ENCODE measurements at places on chromosomes 12 and 14.

GRCh38 chr12:88207921-88208620, 66.0 kb downstream of the TMTC3 start:
- no peak for DNase-seq

DNA sequence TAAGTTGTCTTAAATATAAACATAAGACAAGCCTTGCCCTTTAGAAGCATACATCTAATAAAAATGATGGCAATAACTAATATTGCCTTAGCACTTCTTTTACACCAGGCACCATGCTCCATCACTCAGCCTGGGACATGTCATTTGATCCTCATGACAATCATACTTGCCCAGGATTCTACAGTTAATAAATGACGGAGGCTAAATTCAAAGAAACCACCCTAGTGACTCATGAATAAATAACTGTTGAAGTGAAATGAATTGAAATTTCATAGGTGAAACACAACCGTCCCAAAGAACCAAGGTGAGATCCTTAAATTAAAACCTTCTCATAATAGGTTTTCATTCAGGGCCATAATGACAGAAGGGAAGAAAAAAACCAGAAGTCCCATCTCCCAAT, 89.5 kb downstream of the GRIN2B start:
- DNase-seq: no peak

DNA sequence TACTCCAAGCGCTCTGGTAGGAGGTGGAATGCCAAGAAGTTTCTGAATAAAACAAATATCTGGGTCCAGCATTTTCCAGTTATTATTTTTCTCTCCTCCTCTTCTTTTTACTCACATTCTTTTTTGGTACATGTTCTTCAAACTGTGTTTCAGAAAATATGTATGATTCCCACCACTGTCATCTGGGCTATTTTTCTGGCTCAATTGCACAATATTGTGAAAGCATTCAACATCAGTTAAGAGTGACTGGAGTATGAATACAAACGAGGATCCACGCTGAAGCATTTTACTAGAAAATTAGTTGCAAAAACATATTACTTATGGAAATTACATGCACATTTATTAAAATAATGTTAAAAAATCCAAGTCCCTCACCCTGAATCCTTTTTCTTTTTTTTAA, 61.5 kb downstream of the KCNMB4 start:
- DNase-seq: no peak

DNA sequence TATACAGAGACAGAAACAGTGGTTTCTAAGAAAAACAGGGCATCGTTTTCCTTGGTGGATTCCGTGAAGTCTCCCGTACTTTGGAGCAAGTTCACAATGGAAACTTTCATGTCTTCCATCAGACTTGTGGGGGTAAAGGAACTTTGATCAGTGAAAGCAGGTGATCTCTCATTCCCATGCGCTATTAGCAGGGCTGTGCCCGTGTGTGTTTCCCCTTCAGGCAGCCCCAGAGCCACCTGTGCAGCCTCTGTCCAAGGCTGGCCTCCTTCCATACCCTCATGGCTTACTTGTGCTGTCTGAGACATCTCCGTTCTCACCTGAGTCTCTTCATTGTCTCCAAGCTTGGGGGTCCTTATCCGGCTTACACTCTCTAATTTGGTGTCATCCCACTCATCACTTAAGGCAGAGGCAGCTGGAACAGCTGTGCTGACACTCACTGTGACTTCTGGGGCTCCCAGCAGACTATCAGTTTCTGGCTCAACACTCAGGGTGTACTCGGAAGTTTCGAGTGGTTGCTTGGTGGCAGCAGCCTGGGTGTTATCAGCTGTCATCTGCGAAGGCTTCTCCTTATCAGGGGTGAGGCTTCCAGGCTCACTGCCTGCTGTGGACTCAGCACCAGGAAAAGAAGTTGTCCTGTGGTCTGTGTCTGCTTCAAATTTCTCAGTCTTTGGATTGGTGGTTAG, 13.8 kb downstream of the ARMH4 start:
- DNase-seq: no peak

- DNase-seq: no peak
Measured at GRCh38 chr12:80190001-80190400, 90.7 kb downstream of the OTOGL start.

- DNase-seq: peak; percentile 92
Measured at GRCh38 chr12:120713861-120714482, 3.7 kb downstream of the UNC119B start.

DNA sequence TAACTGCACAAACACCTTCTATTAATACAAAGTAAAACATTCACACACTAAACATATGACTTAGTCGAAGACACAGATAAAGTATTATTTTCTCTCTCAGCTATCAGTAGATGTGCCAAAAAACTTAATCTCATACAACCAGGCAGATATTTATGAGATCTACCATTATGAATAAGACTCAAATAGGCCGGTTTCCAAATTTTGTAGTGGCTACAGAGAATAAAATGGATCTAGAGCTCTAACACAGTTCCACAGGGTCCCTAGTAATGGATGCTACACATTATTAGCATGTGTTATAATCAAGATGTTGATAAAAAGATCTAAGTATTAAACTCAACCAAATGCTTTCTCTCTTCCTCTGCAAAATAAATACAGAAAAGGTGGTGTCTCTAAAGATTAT, 10.4 kb downstream of the SAV1 start:
- no peak for DNase-seq

DNA sequence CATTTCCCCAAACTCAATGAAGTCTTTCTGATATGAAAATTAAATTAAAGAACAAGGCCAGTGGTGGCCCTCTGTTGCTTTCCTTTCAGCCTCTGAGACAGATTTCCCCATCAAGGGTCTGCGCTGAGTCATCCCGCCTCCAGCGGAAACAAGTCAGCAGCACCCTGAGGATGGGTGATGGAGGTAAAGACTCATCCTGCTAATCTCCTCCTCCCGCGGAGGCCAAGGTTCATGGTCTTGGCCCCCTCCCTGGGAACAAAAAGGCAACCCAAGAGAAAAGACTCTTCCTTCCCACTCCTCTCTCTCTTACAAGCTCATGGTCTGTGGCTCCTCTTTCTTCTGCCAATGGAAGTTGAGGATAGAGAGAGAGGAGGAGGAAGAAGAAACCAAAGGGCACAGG, 9.0 kb upstream of the NUMB start:
- peak; percentile 95 for DNase-seq

GRCh38 chr14:104143521-104144452, 5.4 kb downstream of the KIF26A start:
- DNase-seq: no peak

GRCh38 chr12:39442831-39443080, 164 bp downstream of the KIF21A start:
- DNase-seq: no peak

GRCh38 chr14:76083796-76084765, 67.6 kb upstream of the GPATCH2L start:
- DNase-seq: no peak

DNA sequence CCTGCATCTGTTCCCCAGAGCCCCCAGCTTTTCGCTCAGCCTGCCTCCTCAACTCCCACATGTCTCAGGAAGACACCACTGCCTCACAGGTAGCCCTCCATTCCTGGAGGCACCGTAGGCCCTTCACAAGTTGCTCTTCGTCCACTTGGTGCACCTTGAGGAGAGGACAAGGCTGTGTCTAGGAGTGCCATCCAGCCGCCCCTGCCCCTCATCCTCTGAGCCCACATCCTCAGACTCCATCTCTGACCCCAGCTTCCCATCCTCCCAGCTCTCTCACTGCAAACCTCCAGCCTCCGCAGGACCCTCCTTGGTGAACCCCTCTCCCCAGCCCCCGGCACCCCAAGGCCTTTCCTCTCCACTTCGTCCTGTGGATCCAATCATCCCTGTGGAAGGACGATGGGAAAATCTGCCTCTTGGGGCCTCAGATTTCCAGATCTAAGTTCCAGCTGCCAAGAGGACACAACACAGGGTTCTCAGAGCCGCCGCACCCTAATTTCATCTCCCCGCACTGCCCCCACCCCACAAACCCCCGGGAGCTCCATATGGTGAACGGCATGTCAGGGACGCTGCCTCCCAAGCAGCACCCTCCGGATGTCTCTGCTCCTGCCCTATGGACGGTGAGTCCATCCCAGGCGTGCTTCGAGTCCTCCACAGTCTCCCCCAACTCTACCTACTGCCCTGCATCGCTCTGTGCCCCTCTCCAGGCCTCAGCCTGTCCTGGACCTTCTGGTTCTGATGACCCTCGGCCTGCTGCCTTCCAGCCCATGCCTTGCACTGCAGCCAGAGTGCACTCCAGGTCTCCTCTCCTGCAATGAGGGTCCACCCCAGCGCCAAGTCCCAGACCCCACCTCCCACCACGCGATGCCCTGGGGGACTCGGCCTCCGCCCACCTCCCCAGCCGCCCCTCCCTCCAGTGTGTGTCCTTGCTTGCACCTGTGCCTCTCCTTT, 314.1 kb upstream of the DIO3 start:
- no peak for DNase-seq

DNA sequence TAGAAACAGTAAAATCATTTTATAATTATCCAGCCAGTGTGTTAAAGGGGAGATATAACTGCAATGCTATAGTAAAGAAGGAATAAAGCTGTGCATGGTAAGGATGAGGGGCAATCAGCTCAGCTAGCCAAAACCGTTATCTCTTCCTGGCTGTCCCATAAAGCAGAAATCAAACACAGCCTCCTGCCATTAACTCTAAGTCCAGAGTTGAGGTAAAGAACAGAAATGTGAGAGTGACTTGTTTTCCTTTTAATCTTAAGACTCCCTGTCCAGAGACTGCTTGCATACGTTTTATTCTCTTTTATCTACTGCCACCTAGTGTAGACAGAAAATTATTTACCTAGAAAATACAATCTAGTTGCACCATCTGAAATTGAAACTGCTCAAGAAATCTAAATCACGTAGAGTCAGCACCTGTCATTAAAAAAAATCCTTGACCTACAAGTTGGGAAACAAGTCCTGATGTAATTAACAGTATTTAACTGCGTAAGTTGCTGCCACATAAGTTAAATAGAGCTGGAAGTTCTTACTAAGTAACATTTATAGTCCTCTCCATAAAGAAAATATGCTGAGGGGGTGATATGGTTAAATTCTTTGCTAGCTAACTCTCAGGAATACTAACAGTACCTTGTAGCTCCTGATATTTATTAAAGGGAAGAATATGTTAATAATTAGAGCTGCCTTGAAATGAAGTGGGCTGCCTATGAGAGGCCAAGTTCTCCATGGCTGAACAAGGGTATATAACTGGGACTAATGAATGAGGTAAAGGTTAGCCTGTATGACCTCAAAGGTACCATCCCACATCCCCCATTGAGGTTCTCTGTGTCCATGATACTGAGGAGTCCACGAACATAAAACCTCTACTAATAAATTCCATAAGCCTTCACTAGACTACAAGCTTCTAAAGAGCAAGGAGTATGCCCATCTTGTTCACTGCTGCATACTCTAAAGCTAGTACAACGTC, 62.7 kb downstream of the GALNT4 start:
- DNase-seq: peak; percentile 85

- DNase-seq: no peak
Measured at GRCh38 chr14:34035177-34035933, 84.5 kb upstream of the EGLN3 start.

DNA sequence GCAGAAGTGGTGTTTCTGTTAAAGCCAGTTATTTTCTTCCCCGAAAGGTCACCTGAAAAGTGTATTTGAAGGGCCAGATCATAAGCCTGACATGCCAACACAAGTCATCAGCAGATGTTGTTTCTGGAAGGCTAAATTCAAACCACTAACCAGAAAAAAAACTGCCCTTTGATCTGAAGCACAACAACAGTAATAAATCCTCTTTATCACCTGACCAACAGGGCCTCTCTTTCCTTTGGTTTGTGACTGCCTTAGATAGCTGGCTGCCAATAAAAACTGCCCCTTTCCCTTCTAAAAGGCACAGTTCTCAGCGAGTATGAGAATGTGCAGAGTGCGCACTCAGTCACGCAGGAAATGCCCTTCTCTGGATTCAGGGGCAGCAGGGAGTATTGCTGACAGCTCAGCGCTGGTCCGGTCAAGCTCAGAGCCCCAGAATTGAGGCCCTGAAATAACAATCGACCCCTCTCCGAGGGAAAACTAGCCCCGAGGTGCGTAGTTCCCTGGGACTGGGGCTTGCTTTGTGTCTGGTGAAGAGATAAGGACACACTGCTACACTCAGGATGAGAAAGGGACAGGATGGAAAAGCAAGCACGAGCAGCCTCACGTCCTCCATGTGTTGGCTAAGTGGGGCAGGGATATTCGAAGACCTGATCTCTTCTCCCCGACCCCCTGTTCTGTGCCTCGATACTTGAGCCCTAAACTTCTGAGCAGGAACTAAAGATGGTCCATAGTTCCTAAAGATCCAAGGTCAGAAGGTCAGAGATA, 184.2 kb upstream of the GZMB start:
- DNase-seq: no peak

DNA sequence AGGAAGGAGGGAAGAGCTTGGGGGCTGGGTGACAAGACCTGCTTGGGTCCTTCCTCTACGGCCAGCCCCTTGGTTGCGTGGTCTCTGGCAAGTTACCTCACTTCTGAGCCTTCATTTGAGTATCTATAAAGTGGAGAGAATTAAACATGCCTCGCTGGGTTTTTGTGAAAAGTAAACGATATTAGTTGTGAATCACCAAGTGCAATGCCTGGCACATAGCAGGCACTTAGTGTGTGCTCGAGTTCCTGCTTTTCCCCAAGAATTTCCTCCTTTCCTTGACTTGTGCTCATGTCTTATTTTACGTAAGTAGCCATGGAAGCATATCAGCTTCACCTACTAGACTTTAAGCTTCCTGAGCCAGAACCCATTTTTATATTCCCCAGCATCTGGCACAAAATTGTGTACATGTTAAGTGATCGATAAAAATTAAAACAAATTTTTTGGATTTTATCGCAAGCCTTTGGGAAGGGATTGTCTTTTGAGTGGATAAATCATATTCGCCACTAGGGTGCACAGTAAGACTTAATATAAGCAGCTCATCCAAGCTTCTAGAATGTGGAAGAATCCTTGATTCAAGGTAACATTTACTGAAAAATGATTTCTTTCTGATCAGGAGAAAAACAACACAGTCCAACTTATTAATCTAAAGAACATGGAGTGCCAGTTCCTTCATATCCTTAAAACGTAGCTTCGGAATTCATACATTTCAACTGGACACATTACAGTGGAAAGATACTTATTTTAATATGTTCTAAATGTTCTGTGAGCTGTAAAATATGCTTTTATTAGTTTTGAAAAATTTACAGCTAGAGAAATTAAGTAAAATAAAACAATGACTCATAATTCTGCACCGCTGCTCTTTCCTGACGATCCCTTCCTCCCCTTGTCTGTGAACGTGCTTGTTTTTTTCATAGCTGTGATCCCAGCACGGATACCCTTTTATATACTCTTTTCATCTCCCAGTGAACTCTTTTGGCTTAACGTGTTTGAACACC, 62.0 kb downstream of the SLC25A47 start:
- DNase-seq: no peak

- DNase-seq: no peak
Measured at GRCh38 chr12:53558631-53559030, 51.3 kb upstream of the NPFF start.

- DNase-seq: no peak
Measured at GRCh38 chr14:95679998-95680735, 6.1 kb upstream of the TCL1B start.

DNA sequence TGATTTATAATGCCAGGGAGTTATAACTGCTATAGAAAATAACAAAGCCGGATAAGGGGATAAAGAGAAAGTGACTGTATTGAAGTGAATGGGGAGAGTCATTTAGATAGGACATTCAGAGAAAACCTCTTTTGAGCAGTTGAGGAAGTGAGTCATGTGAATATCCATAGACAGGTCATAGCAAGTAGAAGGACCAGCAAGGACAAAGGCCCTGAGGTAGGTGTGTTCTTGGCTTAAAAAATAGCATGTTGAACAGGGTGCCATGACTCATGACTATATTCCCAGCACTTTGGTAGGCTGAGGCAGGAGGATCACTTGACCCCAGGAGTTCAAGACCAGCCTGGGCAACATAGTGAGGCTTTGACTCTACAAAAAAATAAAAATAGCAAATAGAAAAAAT, 51.5 kb upstream of the RAP1B start:
- DNase-seq: peak; percentile 60

GRCh38 chr12:51067771-51068170, 15.6 kb downstream of the CSRNP2 start:
- DNase-seq: no peak
